ENCODE measurements at places on chromosomes 5 and 9.

DNA sequence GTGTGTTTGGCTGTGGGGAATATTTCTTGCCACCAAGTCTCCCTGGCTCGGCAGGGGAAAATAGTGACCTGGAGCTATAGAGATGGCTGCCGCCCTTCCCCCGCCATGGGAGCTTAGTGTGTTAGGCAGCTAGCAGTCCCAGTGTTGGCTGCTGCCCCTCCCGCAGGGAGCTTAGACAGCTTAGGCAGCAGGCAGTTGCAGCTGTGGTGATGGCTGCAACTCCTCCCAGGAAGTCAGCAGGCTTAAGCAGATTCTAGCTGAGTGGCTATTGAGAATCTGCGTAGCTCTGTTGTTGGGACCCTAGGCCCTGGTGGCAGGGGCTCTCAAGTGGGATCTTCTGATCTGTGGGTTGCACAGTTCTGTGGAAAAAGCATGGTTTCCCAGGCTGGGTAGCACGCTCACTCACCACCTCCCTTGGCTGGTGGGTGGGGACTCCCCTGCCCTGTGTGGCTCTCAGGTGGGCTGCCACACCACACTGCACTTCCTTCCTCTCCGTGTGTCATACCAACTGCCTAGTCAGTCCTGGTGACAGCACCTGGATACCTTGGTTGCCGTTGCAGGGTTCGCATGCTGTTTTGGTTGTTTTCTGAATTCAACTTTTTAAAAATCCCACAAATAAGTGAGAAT, 9.3 kb downstream of the OR1N2 start:
- no peak for DNase-seq

- no peak for DNase-seq
These were observed 21.2 kb downstream of the GADD45G start for GRCh38 chr9:89625721-89626687.

GRCh38 chr5:75037106-75037505, 15.3 kb downstream of the GCNT4 start:
- DNase-seq: no peak

GRCh38 chr5:140038373-140038957, 4.6 kb downstream of the NRG2 start:
- DNase-seq: no peak

DNA sequence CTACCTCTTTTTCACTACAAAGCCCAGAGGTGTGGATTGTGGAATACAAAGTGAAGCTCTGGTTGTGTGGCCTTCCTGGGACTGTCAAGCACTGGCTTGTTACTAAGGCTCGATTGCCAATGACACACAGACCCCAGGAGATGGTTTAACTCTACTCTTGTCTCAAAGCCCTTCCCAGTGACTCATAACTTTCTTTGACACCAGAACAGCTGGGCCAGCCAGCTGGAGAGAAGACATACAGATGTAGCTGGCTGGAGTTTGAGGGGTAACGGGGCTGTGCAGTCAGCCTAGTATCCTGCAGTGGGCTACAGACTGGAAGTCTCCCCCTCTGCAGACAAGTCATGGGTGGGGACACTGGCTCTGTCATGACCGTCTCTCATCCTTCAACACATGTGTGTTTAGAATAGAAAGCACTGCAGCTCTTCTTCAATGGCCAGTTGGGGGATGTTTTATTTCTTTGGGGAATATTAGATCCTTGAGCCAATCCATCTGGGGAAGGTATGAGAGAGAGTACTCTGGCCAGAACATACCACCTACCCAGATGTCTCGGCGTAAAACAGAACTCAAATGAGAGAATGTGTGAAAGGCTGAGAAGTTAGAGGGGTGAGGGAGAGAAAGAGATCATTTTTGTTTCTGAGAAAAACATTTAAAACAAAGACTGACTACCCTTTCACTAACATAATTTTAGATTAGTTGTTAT, 53.3 kb downstream of the SEMA6A start:
- DNase-seq: no peak

DNA sequence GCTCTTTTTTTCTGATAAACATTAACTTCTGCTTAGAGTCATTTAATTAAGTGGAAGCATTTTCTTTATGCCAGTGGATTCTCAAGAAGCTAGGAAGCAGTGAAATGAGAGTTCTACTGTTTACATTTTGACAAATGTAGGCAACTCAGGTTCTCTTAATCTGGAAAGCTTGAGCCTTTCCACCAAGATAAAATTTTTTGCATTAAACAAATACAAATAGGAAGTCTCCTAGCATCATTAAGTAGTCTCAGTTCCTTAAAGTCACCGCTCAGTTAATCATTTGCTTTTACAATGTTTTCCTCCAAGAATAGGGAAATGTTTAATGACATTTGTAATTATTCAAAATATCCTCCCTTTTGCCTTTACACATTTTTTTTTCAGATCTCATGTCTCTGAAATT, 290.4 kb upstream of the PDE4D start:
- no peak for DNase-seq

DNA sequence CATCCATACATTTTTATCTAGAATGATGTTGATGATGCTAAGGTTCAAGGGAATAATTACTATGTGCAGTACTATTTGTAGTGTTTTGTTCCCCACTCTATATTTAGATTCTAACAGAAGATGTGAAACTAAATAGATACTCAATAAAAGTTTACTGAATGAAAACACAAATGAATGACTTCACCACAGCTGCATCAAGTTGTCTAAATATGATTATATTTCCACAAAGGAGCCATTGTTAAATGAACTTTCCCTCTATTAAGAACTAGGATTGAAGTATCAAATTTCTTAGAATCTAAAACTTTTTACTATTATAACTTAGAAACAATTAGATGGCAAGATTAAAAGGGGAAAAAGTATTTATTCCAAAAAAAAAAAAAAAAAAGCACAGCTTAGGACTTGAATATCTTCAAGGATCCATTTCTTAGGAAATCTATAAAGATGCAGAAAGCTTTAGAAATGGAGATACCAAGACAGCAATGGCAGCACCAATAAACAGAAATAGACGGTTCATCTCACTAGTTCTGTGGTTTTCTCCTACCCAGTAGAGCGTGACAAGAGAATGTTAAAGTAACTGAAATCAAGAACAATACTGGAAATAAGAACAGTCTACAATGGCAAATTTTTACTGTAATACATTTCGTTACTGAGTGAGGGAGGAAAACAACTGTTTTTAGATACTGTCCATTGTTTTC, 347.6 kb downstream of the EBF1 start:
- DNase-seq: no peak

DNA sequence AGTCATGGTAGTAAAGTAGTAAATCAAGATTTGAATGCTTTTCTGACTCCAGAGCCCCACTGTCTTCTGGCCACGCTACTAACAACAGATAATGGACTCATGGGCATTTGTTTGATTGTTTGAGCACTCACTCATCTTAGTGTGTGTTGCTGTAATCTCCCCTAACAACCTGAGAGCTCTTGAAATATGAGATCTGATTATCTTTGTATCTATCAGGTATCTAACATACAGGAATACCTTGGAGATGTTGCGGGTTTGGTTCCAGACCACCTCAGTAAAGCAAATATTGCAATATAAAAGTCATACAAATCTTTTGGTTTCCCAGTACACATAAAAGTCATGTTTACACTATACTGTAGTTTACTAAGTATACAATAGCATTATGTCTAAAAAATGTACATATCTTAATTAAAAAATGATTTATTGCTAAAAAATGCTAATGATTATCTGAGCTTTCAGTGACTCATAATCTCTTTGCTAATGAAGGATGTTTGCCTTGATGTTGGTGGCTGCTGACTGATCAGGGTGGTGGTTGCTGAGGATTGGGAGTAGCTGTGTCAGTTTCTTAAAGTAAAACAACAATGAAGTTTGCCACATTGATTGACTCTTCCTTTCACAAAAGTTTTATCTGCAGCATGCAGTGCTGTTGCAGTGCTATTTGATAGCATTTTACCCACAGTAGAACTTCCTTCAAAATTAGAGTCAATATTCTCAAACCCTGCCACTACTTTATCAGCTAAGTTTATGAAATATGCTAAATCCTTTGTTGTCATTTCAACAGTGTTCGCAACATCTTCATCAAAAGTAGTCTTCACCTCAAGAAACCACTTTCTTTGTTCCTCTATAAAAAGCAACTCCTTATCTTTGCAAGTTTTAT, 92.2 kb downstream of the ZNF462 start:
- no peak for DNase-seq

DNA sequence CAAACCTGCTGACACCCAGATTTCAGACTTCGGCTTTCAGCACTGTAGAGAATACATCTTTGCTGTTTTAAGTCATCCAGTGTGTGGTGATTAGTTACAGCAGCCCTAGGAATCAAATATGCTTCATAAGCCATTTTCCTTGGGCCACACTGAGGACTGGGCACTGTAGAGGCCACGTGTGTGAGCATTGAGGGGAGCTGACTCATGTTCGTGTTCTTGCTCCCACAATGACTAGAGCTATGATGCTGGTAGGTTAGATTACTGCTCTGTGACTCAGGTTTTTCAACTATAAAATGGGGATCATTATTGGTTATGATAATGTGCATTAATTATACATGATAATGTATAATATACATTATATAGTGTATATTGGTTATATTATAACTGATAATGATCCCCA, 96.5 kb upstream of the PALM2AKAP2 start:
- DNase-seq: no peak

DNA sequence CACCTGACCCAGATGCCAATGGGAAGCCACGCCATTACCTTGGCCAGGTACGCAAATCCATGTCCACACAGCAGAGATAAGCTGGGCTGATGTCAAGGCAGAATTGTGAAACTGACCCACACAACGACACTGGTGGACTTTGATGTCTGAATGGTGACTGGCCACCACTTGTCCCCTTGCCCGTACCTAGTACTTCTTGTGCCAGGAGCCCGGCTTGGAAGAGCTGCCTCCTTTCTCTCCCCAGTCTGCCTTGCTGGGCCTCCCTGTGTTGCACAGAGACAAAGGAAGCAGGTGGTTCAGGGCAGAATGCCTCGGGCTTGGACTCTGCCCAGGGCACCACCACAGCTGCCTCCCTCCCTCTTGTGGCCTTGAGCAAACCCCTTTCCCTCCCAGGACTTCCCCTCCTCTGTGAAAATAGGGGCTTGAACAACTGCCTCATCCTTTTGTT, 23.3 kb downstream of the PTGES2 start:
- no peak for DNase-seq

DNA sequence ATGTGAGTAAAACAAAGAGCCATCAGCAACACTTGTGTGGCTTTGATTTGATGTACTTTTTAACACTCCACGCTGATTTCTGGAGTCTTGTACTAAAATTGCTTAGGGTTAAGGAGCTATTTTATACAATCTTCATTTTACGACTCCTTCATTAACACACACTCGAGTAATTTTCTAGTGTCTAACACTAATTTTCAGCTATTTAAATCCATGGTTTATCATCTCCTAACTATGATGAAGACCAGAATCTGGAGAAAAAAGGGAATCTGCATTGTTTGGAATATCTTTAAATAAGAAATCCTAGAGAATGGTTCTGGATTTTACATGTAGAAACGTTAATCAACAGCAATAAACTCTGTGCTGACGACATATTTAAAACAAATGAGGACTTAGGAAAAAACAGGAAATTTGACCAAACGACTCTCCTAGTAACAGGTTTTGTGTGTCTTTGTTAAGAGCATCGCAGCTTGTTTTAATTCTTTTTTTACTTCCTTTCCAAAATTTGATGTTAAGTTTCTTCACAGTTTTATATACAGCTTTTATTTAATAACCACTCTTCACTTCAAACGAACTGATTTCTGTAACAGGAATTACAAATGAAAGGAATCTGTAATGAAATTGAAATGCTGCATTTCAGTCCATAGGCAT, 138.5 kb downstream of the AOPEP start:
- no peak for DNase-seq

- no peak for DNase-seq
These were observed 14.0 kb upstream of the PDLIM4 start for GRCh38 chr5:132243366-132243977.
